ENCODE measurements at places on chromosomes 4 and X.

DNA sequence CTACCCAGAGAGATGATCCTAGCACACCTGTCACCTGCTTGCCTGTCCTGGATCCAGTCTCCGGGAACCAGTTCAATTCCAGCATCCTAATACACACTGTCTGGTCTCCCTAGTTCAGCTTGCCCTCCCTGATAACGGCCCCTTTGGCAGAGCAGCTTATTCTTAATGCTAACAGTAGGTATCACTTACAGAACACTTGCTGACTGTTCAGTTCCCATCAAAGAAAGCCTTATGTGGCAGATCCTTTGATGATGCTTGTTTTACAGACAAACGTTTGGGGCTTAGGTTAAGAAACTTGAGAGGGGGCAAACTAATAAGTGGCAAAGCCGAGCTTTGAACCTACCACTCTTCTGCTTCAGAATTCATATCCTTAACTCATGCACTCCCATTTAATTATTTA, 890 bp downstream of the RASSF6 start:
- no peak for DNase-seq

DNA sequence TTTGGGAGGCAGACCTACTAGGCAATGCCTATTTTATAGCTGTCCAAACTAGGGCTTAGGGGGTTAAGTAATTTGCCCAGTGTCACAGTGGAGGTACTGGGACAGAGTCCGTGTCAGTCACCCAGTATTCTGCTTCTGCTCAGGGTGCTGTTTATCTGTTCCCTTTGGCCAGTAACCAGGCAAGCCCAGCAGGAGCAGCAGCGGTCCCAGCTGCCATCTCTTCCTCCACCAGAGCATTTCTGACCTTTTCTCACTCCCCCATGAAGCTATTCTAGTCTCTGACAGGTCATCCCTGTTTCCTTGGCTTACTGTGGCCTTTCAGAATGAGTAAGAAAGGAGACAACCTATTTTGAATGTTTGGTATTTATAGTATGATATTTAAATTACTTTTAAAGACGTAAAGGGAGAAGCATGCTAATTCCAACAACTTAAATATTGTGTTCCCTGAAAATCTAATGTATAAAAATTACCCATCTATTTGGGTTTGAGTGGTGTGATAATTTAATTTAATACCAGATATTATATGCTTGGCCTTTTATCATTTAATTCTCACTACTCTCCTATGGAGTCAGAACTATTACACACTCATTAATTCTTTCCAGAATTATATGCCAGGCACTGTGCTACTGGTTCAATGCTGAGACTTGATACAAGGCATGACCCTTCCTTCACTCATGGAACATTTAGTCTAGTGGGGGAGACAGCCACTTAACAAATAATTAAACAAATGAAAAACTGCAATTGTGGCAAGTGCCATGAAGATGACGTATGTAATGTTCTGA, 60.6 kb downstream of the RPS6KA3 start:
- no peak for DNase-seq

- DNase-seq = no peak
Measured at GRCh38 chr4:3021127-3021526, 53.2 kb downstream of the HTT-AS start.

DNA sequence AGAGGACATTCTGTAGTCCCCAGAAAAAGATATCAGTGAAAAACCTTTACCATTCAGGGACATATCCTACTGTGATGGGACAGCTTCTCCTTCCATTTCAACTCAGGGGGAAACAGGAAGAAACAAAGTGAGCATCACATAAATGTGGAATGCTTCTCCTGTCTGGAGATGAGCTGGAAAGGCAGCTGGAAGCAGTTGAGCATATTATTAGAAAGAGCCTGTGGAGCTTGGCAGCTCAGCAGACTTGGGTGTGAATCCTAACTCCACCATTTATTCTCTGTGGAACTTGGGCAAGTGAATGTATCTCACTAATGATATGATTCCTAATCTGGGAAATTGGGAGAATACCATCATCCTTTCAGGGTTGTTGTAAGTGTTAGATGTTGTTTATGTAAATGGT, 232.1 kb upstream of the F9 start:
- DNase-seq = no peak

- peak; percentile 64 for DNase-seq
Measured at GRCh38 chr4:683982-684622, 4.8 kb downstream of the SLC49A3 start.

DNA sequence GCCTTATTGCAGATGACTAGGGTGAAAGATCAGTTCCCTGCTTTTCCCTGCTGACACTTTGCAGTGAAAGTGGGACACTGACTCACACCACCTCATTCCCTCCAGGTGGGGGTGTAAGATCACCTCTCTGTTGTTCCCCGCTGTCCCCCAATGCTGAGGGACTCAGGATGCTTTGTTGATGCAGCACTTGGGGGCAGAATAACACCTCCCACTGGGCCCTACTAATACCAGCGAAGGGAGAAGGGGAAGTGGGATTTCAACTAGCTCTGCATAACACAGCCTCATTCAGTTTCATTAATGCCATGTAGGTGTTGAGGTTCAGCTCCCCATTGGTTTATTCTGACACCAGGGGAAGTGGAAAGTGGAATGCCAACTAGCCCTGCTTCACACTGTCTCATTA, 43.6 kb upstream of the IL1RAPL2 start:
- DNase-seq = no peak

DNA sequence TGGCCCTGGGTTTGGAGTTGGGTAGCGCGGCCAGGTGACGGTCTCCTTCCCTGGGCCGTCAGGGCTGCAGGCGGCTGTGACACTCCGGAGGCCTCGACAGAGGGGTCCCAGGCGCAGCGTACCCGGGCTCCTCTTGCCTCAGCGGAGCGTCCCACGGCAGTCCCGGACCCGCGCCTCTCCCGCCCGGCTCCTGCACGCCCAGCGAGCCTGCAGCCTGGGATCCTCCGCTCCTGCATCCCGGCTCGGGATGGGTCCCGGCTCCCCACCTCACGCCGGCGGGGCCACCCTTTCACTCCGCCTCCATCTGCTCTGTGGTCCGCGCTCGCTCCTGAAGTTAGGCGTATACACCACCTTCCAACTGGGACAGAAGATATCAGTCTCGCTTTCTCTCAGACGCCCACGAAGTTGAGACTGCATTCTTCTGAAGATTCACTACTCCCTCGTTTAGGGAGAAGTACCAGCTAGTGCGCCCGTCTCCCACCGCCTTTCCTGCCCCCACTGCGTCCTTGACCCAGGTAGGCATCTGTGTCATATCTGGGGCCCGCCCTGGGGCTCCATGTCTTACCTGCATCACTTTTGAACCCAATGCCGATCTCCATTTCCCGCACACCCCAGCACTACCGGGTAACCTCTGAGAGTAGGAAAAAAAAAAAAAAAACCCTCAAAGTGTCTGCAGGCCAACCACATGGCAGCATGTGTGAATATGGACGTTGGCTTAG, 32.3 kb upstream of the KDR start:
- no peak for DNase-seq
